ENCODE measurements at places on chromosomes 3 and 15.

DNA sequence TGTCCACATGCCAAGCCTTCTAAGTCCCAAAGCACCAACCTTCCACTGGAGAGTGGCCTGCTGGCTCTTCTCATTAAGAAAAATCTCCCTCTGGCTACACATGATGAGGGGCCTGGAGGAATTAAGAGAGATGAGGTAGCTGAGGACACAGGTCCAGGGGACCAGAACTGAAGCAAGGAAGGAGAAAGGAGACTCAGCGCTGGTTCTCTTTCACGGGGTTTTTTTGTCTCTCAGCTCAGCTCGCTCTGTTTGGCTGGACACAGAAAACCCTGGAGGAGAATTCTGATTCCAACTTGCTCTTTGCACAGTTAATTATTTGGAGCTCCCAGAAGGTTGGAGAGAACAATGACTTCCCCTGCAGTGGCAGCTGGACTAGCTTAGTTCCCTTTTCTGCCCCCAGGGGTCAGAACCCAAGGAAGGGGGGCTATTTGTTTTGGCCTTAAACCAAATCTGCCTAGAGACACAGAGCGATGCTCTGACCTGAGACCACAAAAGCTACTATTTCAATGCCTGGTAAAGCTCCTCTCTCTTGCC is 507.6 kb downstream of the FHIT start:
- DNase-seq = no peak

GRCh38 chr15:90022345-90022744 is 21.2 kb downstream of the ZNF710 start:
- DNase-seq = no peak

GRCh38 chr3:103963599-103963998 is 1403.1 kb upstream of the ALCAM start:
- DNase-seq = no peak

- no peak for DNase-seq
These were observed 20.4 kb downstream of the SEC61A1 start for GRCh38 chr3:128072454-128073184.

- no peak for DNase-seq
These were observed 2.1 kb upstream of the PRR20G start for GRCh38 chr3:127289706-127290575.

DNA sequence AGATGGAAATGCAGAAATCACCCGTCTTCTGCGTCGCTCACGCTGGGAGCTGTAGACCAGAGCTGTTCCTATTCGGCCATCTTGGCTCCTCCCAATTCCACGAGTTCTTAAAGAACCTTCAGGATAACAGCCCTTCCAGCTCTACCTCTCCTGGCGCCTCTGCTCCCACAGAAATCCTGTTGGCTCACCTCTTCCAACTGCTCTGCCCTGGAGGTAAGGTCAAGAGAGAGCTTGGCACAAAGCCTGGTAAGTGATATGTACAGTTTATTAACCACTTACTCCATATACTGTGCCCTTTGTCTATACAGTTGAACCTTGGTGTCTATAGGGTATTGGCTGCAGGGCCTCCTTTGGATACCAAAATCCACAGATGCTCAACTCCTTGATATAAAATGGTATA is 17.8 kb upstream of the FGF12 start:
- DNase-seq = no peak

- no peak for DNase-seq
These were observed 132.5 kb downstream of the APBA2 start for GRCh38 chr15:29018120-29018805.

DNA sequence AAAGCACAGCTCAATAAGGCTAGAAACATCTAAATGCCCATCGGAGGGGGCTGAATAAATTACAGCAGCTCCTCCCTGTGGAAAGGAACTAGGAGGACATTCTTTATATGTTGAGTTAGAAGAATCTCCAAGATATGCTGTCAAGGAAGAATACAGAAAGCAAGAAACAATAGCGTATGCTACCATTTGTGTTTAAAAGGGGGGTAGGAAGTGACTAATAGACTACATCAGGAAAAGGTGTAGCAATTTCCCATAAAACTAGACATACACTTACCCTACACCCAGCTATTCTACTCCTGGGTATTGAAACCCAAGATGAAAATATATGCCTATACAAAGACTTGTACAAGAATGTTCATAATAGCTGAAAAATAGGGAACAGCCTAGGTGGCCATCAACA is 21.6 kb downstream of the SEC61A1 start:
- DNase-seq = peak; percentile 56

DNA sequence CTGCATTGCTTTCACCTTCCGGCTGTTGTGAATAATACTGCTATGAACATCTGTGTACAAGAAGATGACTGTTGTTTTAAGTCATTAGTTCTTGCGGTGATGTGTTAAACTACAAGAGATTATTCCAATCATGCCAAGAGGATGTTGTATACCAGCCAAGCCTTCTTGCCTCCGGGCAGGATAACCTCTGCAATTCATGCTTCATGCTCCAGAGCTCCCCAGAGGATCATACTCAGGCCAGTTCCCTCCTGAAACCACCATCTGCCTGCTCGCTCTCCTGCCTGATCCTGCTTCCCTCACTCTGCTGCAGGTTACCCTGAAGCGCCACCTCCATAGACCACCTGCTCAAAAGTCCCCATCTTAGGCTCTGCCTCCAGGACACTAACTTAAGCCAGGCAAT is 187.1 kb upstream of the PROK2 start:
- peak; percentile 32 for DNase-seq

GRCh38 chr15:91857224-91857585 is 3.7 kb downstream of the SLCO3A1 start:
- no peak for DNase-seq

DNA sequence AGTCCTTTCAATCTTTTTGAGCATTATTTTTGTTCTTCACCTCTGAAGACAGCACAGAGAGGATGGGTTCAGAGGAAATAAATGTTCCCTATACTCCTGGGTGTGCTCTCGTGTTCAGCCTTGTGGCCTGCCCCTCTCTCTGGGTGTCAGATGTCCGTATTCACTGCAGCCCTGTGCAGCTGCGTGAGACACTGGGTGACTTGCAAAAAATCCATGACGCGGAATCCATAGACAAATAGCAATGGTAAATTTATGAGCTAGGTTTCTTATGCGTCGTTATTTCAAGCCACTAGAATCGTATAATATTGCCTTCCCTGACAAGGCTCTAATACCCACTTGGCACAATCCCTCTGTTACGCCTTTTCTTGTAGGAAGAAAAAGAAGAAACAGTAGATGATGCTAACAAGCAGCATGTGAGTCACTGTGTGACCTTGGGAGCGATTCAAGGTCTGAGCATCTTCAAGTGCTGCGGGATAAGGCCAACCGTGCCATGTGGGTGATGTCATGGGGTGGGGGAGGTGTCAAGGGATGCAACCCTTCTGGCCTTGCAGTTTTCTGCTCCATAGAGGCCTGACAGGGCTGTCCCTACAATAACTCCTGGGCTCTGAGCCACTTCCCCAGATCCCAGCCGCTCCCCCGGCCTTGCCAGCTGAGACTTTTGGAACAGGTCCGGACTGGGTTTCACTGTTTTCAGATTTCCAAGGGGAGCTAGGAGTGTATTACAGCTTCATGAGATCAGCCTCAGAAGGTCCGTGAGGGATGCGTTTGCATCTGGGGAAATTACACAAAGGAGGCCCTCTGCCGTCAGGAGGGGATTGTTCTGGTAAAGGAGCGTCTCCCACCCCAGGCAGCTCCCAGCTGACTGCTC is 47.6 kb upstream of the POMGNT2 start:
- DNase-seq = peak; percentile 82

Measured in fibroblast of the aortic adventitia (primary cell).